Anterior cingulate cortex (tissue), 58 donors: ENCODE measurements at places on chromosomes 5 and 9.

- no peak for DNase-seq
Measured at GRCh38 chr5:7517006-7517405, 121.1 kb downstream of the ADCY2 start.

DNA sequence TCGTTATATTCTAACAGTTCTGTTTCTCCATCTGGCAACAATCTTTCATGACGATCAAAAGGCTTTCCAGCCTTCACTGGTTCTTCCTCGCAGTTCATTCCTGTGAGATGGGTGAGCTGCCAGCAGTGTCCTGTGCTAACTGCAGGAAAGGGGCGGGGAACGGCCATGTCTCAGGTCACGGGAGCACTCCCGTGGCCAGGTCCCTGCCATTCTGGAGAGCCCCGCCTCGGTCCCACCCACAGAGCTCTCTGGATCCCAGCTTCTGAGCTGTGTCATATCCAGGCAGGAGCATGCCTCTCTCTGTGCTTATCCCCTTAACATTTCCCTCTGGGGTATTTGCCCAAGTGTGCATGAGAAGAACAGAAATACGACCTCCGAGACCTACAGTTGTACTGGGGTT lies 297.8 kb upstream of the IRX2 start:
- no peak for DNase-seq

- no peak for DNase-seq
Measured at GRCh38 chr5:17314907-17315471, 97.6 kb downstream of the BASP1 start.

GRCh38 chr5:88878976-88879375 lies 4.0 kb downstream of the MEF2C start:
- no peak for DNase-seq
